K562 (cell line): ENCODE measurements at places on chromosomes 11 and 22. TPM values are rescaled to one million over a fixed set of nuclear protein-coding genes. Genes with fewer than 3 reads are reported as not detected.
A peak's percentile ranks its signal among the peaks of the same experiment; 100 is the strongest.

- peak; percentile 72 for DNase-seq
Observed at GRCh38 chr11:68383976-68384501, 71.6 kb downstream of the LRP5 start.

DNA sequence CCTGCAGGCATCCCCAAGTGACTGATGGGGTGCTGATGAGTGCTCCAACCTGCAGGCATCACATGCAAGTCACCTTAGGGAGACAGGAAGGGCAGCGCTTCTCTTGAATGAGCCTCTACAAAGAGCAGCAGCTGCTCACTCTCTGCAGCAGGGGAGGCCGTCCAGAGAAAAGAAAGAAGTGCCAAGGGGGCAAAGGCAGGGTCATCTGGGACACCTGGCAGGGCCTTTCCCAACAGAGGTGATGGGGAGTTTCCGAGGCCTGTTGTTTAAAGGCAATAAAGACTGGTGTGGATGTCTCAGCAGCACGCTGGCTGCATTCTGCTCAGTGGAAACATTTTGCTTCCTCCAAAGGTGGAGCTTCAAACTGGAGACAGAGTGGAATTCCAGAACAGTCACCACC, 113.7 kb downstream of the ETS1 start:
- DNase-seq = no peak

DNA sequence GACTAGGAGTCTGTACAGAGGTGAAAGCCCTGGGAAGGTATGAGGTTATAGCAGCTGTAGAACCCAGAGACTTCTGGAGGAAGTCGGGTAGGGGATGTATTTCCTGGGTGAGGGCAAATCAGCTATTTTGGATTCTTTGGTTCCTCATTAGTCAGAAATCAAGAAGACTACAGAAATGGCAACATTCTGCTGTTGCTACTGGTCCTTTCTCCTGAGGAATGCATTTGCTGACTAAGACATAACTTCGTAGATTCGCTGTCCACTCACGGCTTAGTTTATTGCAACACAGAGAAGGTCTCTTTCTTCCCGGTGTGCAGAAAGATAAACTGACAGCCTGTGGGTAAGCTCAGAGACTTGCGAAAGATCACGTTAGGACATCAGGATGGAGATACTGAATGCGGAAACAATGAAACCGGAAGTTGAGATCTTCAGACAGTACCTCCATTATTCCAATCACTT, 25.3 kb upstream of the SESN3 start:
- peak; percentile 30 for DNase-seq

DNA sequence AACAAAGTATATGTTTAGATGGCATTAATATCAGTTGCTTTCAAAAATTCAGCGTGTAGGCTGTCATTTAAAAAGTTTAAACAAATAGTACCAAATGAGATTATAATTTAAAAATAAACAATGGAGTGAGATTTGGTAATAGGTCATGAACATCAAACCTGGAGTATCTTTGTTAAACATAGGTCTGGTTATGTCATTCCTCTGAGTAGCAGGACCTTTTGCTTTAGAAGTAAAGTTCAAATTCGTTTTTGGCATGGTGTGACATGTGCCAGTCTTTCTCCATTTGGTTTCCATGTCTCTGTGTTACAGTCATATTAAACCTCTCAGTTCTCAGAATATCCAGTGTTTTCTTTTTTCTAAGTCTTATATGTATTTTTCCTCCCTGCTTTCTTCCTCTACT, 242.4 kb downstream of the TMEM135 start:
- no peak for DNase-seq

GRCh38 chr11:95299078-95299679, 68.2 kb upstream of the SESN3 start:
- DNase-seq = no peak

DNA sequence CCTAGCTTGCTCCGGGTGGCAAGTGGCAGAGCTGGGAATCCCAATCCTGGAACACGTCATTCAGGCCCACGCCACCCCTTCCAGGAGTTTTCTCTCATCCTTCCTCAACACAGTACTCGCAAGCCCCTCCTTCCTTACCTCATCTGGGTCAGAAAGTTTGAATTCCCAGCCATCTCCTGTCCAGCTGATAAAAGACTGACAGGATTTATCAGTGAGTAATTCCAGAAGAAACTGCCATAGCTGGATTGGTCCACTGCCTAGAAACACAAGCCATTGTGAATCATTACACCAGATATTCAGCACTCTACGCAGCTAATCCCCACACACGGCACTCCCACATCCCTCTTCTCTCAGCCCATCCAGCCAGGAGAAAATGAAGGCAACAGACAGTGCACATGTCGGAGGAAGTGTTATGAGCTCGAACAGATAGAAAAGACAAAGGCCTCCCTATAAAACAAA, 124.0 kb downstream of the ETS1 start:
- no peak for DNase-seq

DNA sequence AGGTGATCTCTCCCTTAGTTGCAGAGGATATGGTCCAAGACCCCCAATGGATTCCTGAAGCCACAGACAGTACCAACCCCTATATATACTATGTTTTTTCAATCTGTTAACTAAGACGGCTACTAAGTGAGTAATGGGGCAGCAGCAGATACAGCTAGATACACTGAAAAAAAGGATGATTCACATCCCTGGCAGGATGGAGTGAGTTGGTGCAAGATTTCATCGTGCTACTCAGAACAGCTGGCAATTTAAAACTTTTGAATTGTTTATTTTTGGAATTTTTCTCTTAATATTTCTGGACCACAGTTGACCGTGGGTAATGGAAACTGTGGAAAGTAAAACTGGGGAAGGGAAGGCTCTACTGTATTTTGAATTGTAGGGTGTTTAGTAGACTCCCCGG, 17.0 kb upstream of the TMEM218 start:
- DNase-seq = no peak

DNA sequence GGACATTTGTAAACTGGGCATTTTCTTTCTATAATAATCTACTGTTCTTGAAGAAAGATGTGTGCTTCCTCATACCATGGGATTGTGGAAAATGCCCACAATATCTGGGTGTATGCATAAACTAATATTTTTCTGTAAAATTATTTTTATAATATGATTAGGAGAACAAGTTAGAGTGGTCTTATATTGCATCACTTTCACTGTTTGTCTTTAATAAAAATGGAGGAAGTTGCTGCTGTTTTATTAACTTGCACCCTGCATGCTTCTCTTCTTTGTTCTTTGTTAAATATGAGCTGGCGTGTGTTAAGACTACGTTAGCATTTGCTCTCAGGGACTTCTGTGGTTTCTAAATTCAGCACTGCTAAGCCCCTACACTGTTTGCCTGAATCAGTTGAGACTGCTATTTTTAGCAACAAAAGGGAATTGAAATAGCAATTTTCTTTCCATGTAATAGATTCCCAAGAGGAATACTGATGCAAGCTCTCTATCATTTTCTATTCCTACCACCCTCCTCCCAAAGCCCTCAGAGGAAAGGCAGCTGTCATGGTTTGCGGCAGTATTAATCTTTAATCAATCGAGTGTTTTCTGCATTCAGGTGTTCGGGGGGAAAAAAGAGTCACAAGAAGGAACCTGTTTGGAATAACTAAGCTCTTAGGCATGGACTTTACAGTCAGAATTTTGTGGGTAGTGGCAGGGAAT, 56.1 kb downstream of the HSD17B12 start:
- no peak for DNase-seq

- DNase-seq = no peak
Observed at GRCh38 chr11:12817681-12818332, 143.6 kb downstream of the TEAD1 start.

GRCh38 chr11:27353593-27354358, 9.2 kb downstream of the CCDC34 start:
- no peak for DNase-seq

GRCh38 chr22:35114131-35114980, 48.4 kb downstream of the ISX start:
- DNase-seq = no peak

DNA sequence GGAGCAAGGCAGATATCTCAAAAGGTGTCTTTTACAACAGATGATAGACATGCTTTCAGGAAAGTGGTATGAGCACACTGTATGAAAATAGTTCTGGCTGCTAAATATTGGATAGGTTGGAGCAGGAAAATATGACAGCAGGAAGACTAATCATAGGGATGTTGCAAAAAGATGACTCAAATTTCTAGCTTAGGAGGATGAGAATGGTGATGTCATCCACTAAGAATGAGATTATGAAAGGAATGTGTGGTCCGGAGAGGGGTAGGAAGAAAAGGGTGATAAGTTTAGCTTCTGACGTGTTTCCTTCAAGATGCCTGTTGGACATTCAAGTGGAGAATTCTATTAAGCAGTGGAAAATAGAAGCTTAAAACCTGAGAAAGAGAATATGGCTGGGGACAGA, 46.4 kb downstream of the RCN1 start:
- DNase-seq = no peak

- DNase-seq = peak; percentile 39
Observed at GRCh38 chr11:75767228-75767572, 1.4 kb upstream of the DGAT2 start.

DNA sequence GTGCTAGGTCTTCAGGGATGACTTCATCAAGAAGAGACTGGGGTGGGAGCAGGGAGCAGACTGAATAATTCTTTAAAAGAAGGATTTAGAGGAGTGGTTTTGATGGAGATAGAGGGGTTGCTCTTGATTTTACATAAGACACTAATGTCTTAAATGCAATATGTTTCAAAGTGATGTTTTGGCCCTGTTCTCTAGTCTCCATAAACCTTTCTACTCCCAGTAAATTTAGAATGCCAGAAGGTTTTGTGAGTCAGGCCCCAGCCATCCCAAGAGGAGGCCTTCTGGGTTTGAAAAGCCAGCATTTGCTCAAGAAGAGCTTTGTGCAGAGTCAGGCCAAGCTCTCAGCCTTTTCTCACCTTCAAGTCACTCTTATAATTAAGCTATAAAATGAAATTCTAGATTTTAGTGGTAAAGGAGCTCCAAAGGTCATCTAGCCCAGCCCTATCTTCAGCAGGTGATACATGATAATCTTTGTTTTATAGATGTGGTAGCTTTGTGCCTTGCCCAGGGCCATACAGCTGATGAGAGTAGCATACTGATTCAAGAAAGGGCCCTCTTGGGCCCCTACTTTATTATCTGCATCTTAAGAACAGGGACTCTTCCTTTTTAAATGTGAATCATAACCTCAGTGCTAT, 122.8 kb upstream of the MTNR1B start:
- no peak for DNase-seq

GRCh38 chr11:69726481-69726880, 22.7 kb upstream of the FGF19 start:
- DNase-seq = no peak

The MMP12 gene
- not detected in 2 replicates for total RNA-seq

The OR52L1 gene
- not detected in 2 replicates for total RNA-seq

The FLRT1 gene
- not detected in 2 replicates for total RNA-seq

The OR5AN1 gene
- not detected in 2 replicates for total RNA-seq
